ENCODE measurements at places on chromosomes 16 and 17. TPM values are rescaled to one million over a fixed set of nuclear protein-coding genes. Genes with fewer than 3 reads are reported as not detected.
A peak's percentile ranks its signal among the peaks of the same experiment; 100 is the strongest.

The OR1F1 gene
- not detected for total RNA-seq

The SMIM5 gene
- total RNA-seq, result 2.2 TPM

The C16orf96 gene
- total RNA-seq, result not detected

The PIK3R5 gene
- total RNA-seq, result 10.6 TPM

The AP1G1 gene
- 116 TPM for total RNA-seq

The FBXW10B gene
- total RNA-seq, result 6.9 TPM

The LRRC75A gene
- total RNA-seq, result 1.7 TPM

The ZPBP2 gene
- total RNA-seq, result not detected

The DCAF7 gene
- total RNA-seq, result 34.1 TPM

The PLXDC1 gene
- 6.6 TPM for total RNA-seq

DNA sequence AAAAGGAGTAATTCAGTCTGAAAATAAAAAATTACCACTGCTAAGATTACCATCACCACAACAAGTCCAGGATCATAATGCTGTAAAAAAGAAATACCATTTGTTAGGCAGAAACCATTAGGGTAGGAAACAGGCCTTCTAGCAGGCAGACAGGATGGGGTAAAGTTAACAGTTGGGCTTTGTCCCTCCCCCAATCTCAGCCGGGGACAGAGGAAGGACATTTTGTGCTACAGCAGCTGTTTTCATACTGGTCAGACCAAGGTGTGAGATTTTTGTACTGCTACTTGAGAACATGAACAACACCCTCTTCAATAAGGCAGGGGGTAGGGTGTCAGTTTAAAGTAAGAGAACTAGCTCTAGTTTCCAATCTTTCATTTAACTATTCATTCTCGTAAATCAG, 49.2 kb upstream of the ITGA2B start:
- no peak for DNase-seq
- H3K36me3 ChIP-seq, result no peaks in the 10 kb centered on the region
- no peaks in the 10 kb centered on the region for H3K27me3 ChIP-seq
- H3K4me1 ChIP-seq, result peaks cover 14% of the 10 kb centered on the region
- no peak overlapping the region for H3K4me3 ChIP-seq
- no peak overlapping the region for H3K27ac ChIP-seq

GRCh38 chr17:58899191-58899590, 143.5 kb downstream of the PPM1E start:
- H3K27ac ChIP-seq, result no peak overlapping the region
- H3K36me3 ChIP-seq, result no peaks in the 10 kb centered on the region
- H3K4me3 ChIP-seq, result no peak overlapping the region
- no peaks in the 10 kb centered on the region for H3K27me3 ChIP-seq
- DNase-seq, result no peak

DNA sequence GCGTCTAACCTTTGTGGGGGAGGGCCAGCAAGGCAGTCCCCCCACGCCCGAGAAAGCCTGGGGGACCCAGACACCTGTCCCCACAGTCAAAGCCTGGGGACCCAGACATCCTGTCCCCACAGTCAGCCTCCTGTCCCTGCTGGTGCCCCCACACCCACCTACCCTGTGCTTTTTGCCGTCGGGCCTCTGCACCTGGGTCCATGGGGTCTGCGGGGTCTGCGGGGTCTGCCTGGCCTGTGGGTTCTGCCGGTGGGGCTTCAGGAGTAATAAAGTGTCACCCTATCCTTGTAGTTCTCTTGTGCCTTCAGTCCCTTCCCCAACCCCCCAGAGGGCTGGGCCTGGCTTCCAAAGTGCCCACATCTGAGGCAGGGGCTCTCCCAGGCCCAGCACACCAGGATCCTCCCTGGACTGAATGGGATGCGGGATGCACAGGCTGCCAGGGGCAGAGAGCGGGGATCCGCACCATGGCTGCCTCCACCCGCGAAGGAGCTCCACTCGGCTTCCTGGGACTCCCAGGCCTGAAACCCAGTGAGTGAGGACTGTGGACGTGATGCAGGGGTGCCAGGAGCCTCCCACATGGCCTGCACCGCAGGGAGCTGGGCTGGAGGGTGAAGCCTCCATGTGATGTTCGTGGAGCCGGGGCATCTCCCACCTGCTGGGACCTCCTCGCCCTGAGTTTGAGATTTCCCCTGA, 16.3 kb upstream of the DPEP1 start:
- H3K27ac ChIP-seq, result no peak overlapping the region
- DNase-seq, result no peak
- no peaks in the 10 kb centered on the region for H3K36me3 ChIP-seq
- no peak overlapping the region for H3K4me3 ChIP-seq
- no peaks in the 10 kb centered on the region for H3K4me1 ChIP-seq
- no peaks in the 10 kb centered on the region for H3K27me3 ChIP-seq

- H3K36me3 ChIP-seq, result no peaks in the 10 kb centered on the region
- H3K27ac ChIP-seq, result no peak overlapping the region
- no peaks in the 10 kb centered on the region for H3K4me1 ChIP-seq
- no peak overlapping the region for H3K4me3 ChIP-seq
Observed at GRCh38 chr16:66182592-66182991, 183.9 kb upstream of the CDH5 start.

GRCh38 chr17:38613981-38614779, 8.4 kb upstream of the SRCIN1 start:
- H3K27ac ChIP-seq, result no peak overlapping the region
- H3K36me3 ChIP-seq, result no peaks in the 10 kb centered on the region
- no peak overlapping the region for H3K4me3 ChIP-seq
- no peaks in the 10 kb centered on the region for H3K27me3 ChIP-seq

GRCh38 chr17:82228278-82228841, 482 bp upstream of the SLC16A3 start:
- H3K27ac ChIP-seq, result peak overlapping the region; percentile 93
- DNase-seq, result no peak
- H3K36me3 ChIP-seq, result no peaks in the 10 kb centered on the region
- H3K4me3 ChIP-seq, result peak overlapping the region; percentile 63

GRCh38 chr17:65163990-65164495, 26.9 kb downstream of the RGS9 start:
- no peak overlapping the region for H3K27ac ChIP-seq
- H3K4me3 ChIP-seq, result no peak overlapping the region
- H3K36me3 ChIP-seq, result no peaks in the 10 kb centered on the region

GRCh38 chr16:5738586-5738985, 641.0 kb upstream of the EEF2KMT start:
- H3K4me3 ChIP-seq, result no peak overlapping the region
- no peaks in the 10 kb centered on the region for H3K27me3 ChIP-seq
- H3K27ac ChIP-seq, result no peak overlapping the region
- H3K4me1 ChIP-seq, result no peaks in the 10 kb centered on the region
- no peak for DNase-seq

- no peak overlapping the region for H3K4me3 ChIP-seq
- no peaks in the 10 kb centered on the region for H3K36me3 ChIP-seq
- no peak overlapping the region for H3K27ac ChIP-seq
Observed at GRCh38 chr16:70432356-70432722, 6.6 kb downstream of the ST3GAL2 start.

DNA sequence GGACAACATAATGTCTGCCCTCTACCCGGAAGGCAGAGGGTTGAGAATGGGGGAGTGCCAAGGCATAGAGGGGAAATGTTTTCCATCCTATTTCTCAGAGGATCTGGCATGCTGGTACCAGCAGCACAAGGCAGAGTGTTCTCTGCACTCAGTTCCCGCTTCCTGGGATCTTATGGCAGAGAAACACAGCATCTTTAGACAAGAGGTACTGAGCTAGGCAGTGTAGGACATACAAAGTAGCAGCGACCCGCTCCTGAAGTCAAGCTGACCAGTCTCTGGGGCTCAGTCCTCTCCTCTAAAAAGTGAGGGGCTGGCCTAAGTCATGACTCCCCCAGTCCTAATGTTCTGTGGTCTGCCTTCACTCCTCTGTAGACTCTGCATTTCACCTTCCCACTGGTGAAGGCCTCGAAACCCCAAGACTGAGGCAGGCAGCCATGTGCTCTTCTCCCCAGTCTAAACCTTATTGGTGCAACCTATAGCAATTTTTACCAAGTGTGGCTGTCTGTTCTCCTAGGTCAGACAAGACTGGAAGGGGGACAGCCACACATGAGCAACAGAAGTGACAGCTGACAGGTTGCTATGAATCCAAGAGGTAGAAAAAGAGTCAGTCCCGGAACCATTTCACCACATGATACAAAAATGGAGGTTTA, 11.3 kb upstream of the TSPOAP1 start:
- H3K4me3 ChIP-seq, result no peak overlapping the region
- no peak for DNase-seq
- H3K27me3 ChIP-seq, result no peaks in the 10 kb centered on the region
- peaks cover 40% of the 10 kb centered on the region for H3K4me1 ChIP-seq

DNA sequence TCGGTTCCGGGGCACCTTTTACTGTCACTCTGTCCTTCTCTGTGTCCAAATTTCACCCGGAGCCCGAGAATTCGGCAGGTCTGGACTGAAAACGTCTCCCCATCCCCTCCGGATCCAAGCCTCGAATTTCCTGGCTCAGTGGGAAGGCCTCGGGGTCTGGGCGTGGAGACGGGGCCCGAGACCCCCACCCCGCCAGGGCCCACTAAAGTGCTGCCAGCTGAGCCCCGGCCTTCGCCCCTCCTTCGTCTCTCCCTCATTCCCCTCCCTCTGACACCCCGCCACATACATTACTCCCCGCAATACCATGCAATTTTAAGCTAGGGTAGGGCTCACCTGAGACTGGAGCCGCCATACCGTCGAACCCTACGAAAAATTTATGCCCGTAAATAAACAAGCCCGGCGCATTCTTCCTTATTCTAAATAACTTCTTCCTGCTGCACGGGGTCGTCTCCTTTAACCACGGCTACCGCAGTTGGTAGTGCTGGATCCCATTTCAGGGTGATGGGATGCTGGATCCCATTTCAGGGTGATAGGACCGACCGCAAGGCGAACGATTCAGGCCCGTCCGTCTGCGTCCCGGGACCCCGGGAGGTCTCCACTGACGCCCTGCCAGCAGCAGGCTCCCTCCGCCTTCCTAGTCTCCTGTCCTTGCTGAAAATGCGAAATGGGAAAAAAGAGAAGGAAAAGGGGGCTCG, 4.4 kb upstream of the OR1F1 start:
- peaks cover 18% of the 10 kb centered on the region for H3K4me1 ChIP-seq
- H3K36me3 ChIP-seq, result no peaks in the 10 kb centered on the region
- H3K27me3 ChIP-seq, result peaks cover 14% of the 10 kb centered on the region

- no peaks in the 10 kb centered on the region for H3K36me3 ChIP-seq
- no peak overlapping the region for H3K4me3 ChIP-seq
- no peak overlapping the region for H3K27ac ChIP-seq
- peaks cover 7% of the 10 kb centered on the region for H3K4me1 ChIP-seq
- H3K27me3 ChIP-seq, result no peaks in the 10 kb centered on the region
Observed at GRCh38 chr17:64546716-64547115, 39.9 kb downstream of the CEP95 start.

- no peak for DNase-seq
- H3K27me3 ChIP-seq, result no peaks in the 10 kb centered on the region
- H3K4me3 ChIP-seq, result no peak overlapping the region
- no peak overlapping the region for H3K27ac ChIP-seq
Observed at GRCh38 chr16:23274968-23275367, 27.1 kb upstream of the SCNN1B start.

DNA sequence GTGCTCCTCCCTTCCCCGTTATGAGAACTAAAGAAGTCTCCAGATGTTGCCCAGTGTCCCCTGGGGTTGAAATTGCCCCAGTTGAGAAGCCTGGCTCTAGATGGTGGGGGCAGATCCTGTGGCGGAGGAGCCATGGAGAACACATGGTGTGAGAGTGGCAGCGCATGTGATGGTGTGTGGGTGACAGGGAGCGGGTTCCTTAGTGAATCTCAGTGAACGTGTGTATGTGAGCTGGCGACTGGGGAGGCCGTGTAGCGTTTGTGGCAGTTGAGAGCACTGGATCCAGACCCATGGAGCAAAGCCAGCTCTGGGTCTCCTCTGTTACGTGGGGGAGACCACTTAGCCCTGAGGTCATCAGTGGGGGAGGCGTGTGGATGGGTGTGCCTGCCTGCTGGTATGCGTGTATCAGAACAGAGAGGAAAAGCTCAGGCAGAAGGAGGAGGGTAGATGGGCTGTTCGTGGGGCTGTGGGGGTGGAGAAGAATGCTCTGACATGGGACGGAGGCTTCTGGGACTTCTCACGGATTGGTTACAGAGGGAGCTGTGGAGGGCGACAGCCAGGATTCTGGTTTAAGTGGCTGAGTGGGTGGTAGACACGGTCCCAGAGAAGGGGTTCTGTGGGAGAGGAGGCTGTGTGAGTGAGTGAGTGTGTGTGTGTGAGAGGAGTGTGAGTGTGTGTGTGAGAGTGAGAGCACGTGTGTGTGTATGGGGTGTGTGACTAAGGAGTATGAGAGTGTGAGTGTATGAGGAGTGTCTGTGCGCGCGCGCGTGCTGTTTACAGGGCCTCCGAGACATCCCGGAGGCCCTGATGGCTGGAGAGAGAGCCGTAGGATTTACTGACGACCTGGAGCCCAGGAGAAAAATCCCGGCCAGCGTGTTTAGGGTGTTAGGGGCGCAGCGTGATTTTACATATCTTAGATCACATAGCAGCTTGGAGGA, 193.8 kb downstream of the SNX29 start:
- H3K27me3 ChIP-seq, result no peaks in the 10 kb centered on the region
- DNase-seq, result no peak
- H3K27ac ChIP-seq, result no peak overlapping the region
- peaks cover 15% of the 10 kb centered on the region for H3K4me1 ChIP-seq
- H3K36me3 ChIP-seq, result no peaks in the 10 kb centered on the region

DNA sequence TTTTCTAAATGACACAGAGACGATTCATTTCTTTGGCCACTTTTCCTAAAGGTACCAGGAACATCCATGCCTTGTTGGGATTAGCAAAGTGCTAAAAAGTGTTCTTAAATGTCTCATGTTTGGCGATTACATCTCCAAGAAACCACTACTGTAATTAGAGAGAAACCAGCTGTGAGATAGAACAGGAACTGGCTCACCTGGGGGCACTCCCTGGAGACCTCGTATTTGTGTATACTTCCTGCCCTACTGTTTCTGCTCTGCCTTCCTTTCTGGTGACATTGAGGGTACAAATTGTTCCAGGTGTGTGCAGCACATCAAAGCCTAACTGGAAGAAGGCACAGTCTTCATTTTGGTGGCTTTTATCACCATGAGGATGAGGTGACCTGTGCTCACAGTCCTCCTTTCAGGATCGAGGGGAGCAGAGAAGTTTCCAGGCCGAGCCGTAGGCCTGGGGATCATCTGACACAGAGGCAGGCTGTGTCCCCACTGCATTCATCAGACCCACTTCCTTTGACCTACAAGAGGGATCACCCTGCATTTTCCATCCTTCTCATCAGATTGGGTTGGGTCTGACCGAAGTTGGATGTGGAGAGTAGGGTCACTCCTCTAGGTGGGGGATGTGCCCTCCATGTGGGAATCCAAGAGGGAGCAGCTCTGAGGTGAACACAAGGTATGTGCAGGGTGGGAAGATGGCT, 23.7 kb downstream of the CCL4 start:
- no peaks in the 10 kb centered on the region for H3K36me3 ChIP-seq
- no peak overlapping the region for H3K4me3 ChIP-seq
- DNase-seq, result no peak
- H3K27me3 ChIP-seq, result no peaks in the 10 kb centered on the region
- H3K27ac ChIP-seq, result no peak overlapping the region
- no peaks in the 10 kb centered on the region for H3K4me1 ChIP-seq

All from vagina (tissue), 2 donors.